ENCODE measurements at places on chromosomes 7 and 10.

DNA sequence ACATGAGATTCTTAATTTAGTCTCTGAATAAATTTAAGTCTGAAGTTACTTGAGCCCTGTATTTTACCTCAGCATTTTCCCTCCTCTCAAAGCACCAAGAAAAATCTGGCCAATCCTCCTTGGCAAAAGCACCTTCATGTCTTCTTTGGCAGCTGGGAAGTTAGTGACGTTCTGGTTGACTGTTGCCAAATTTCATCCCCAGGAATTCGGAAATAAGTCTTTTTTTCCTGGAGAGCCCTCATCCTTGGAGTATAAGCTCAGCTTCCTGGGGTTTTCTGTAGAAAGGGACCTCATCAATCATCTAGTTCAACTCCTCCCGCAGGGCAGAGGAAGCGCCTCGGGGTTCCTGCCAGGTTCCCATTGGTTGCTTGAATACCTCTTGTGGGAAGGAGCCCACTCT, 377.6 kb downstream of the PHTF2 start:
- DNase-seq, result no peak

DNA sequence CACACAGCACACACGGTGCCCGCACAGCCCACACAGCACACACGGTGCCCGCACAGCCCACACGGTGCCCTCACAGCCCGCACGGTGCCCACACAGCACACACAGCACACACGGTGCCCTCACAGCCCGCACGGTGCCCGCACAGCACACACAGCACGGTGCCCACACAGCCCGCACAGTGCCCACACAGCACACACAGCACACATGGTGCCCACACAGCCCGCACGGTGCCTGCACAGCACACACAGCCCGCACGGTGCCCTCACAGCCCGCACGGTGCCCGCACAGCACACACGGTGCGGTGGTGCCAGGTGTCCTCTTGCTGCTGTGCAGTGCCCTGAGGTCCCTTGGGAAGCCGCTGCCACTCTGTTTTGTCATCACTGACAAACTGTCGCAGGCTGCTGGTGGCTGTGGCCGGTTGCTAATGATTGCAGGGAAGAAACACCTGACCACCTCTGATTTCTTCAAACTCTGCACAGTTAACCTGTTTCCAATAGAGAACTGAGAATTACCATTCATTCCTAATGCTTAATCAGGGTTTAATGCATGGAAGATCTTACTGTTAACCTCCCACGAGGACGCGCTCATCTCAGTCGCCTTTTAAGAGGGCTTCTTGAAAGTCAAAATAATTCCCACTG, 66.9 kb downstream of the GLRX3 start:
- no peak for DNase-seq

- DNase-seq, result no peak
Observed at GRCh38 chr7:128855559-128855958, 7.1 kb upstream of the ATP6V1F start.

DNA sequence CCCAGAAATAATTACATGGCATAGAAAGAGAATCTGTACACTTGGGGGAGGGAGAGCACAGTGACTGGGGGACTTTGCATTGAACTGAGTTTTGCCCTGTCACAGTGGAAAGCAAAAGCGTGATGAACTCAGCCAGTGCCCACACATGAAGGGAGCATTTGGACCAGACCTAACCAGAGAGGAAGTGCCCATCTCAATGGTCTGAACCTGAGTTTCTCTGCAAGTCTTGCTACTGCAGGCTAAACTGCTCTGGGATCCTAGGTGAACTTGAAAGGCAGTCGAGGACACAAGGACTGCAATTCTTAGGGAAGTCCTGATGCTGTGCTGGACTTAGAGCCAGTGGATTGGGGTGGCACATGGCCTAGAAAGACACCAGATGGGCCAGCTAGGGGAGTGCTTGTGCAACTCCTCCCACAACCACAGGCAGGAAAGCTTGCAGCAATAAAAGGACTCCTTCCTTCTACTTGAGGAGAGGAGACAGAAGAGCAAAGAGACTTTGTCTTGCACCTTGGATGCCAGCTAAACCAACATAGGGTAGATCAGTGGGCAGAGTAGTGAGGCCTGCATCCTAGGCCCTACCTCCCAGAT, 259.0 kb downstream of the GRM8 start:
- DNase-seq, result no peak

GRCh38 chr7:29883462-29884398, 77.4 kb downstream of the WIPF3 start:
- peak; percentile 41 for DNase-seq

DNA sequence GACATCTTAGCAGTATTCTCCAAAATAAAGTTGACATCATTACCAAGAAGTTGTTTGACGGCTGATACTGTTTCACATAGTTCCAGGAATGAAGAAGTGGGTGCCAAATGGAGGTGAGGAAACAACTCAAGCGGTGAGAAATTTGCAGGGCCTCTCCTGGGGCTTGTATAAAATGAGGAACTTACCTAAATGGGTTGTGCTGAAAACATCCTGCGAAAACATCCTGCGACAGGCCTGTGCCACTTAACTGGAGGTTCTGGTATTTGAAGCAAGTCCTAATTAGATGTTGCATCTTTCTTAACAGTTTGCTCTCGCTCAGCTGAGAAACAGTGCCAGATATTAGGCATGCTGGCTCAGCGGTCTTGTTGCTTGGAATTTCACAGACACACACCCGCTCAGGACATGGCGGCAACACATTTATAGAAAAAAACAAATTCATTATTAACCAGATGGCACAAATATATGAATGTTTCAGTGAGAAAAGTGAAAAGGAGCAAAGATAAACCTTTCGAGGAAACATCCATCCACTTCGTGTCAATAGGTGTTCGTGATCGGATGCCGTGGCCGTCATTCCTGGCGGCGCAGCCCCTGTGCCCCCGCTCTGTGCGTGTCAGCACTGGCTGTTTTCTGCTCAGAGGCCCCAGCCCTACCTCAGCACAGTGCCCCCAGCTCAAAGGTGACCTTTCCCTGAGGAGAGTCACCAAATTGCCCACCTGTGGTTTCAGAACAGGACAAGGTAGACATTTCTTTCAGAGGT, 48.1 kb downstream of the CDC123 start:
- DNase-seq, result no peak

DNA sequence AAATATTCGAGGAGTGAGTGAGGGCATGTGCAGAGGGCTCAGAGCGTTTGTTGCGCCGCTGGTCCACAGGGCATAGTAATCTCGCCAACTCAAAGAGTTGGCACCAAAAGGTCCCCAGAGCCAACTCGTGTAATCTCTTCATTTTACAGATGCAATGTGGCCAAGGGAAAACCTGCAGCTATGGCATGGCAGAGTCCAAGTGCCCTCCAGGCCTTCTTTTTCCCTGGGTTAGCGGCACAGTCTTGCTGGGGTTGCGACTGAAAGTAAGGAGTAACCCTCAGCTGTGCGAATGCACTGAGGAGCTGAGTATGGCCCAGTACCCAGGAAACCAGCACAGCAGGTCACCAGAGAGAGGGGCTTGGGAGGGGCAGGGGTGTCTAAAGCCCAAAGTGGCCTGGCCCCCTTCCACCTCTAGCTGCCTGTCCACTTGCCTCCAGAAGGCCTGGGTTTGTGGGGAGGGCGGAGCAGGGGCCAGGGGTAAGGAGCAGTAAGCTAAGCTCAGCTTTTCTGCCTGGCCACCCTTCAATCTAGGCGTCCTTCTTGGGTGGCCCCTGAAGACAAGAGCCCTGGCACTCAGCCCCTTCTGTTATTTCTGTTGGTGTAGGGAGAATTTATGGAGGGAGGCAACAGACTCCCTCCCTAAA, 3.3 kb upstream of the GAD2 start:
- no peak for DNase-seq

GRCh38 chr7:75856536-75856935, 22.3 kb upstream of the RHBDD2 start:
- no peak for DNase-seq

DNA sequence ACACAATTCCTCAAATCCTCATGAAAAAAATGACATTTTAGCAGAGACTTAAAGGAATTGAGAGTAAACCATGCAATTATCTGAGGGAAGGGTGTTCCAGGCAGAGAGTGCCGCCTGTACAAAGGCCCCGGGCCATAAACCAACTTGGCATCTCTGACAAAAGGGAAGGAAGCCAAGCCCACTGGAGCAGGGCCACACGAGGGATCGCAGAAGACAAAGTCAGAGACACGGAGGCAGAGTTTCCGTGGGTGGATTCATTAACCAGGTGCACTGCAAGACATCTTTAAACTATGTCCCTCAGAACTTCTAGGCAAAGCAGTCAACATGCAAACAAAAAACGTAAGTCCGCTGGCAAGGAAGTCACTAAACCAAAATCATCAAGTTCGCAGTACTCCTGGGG, 92.0 kb downstream of the SFMBT2 start:
- no peak for DNase-seq

GRCh38 chr10:43607199-43607573, 948 bp downstream of the ZNF485 start:
- DNase-seq, result no peak

DNA sequence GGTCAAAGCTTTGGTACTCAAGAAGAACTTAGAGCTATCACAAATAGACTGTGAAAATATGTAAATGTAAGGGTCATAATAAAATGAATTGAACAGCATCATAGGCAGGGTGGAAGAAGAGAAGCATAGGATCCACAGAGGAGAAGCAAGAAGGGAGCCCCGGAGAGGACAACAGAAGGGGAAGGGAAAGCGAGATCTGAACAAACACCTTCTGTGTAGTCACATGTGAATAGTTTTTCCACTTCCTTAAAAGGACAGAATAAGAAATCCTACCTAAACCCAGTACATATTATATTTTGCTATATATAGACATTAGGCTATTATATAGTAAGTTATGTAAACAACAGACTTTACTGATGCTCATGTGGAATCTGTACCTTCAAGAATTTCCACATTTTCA, 160.2 kb downstream of the DKK1 start:
- no peak for DNase-seq

GRCh38 chr7:36390199-36391090, 783 bp downstream of the ANLN start:
- peak; percentile 79 for DNase-seq

GRCh38 chr7:50615519-50616080, 50.4 kb upstream of the DDC start:
- DNase-seq, result no peak

DNA sequence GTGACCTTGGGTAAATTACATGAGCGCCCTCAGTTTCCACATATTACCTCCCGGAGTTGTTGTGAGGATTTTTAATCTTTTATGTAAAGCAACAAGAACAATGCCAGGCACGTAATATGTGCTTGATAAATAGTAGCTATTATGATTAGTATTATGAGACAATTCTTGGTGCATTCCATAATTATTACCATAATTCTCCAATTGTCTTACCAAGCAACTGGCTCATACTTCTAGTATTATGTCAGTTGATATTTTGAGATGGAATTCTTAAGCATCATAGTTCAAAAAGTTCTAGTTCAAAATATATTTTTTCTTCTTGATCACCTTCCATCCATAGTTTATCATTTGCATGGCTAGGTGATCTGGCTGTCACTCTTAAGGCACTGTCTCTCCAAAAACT, 259.0 kb downstream of the BBS9 start:
- no peak for DNase-seq

DNA sequence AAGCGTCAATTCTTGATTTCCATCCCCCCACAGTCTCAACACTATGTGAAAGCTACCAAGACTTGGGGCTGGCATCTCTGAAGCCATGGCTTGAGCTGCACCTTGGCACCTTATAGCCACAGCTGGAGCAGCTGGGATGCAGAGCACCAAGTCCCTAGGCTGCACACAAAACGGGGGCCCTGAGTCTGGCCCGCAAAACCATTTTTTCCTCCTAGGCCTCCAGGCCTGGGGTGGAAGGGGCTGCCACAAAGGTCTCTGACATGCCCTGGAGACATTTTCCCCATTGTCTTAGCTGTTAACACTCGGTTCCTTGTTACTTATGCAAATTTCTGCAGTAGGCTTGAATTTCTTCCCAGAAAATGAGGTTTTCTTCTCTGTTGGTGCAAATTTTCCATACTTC, 89.8 kb upstream of the GNAI1 start:
- no peak for DNase-seq

DNA sequence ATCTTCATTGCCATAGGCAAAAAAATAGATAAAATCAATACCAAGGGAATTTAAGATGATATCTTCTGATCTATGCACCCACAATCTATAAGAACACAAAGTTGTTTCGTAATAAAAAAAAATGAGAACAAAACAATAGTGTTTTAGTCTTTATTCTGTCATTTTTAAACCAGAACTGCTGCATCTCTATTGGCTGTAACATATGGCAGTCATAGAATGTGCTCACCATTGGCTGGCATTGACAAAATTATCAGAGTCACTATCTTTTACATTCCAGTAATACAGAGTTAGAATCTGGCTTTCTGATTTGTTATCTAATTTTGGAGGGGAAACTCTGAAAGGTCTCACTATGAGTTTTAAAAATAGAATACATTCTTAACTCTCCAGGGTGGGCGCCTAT, 138.6 kb upstream of the CCDC6 start:
- DNase-seq, result no peak

GRCh38 chr7:2880874-2881533, 36.9 kb upstream of the GNA12 start:
- DNase-seq, result no peak

GRCh38 chr10:79981450-79982361, 32.8 kb upstream of the SFTPD start:
- peak; percentile 53 for DNase-seq

GRCh38 chr10:128943111-128943510, 523.9 kb upstream of the MGMT start:
- no peak for DNase-seq

DNA sequence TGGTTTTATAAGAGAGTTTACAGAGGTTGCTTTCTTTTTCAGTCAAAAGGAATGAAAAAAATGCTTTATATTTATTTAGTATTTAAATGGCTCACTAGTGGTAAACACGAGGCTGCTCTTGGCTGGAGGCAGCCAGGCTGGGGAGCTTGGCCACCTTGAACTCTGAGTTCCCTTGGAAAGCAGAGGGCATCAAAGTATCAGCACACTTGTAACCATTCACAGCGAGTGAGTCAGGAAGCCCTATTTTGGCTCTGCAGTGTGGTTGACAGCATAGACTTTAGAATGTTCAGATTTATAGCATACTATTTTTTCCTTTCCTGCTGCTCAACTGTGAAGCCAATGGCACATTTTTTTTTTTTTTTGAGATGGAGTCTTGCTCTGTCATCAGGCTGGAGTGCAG, 51.6 kb downstream of the CYCS start:
- no peak for DNase-seq

DNA sequence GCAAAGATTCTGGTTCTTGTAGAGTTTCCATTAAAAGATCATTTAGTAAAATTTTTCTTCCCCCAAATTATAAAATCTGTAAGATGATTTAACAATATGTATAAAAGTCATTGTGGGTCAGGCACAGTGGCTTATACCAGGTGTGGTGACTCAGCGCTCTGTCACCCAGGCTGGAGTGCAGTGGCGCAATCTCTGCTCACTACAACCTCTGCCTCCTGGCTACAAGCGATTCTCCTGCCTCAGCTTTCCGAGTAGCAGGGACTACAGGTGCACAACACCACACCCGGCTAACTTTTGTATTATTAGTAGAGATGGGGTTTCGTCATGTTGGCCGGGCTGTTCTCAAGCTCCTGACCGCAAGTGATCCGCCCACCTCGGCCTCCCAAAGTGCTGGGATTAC, 68.0 kb downstream of the SEPTIN14 start:
- no peak for DNase-seq

DNA sequence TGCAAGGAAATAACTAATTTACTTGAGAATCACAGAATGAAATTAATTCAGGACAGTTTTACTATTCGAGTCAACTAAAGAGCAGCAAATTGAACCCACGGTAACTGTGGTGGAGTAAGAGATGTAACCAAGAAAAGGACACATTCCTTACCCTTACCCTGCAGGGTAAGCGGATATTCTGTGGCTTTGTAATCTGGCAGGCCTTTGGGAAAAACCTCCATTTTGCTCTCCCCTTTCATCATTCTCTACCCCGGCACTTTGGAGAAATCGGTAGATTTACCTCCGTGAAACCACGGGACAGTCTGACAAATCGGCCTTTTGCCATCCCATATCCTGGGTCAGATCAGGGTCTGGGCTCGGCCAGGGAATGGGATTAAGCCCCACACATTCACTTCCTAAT, 18.4 kb downstream of the RCC1L start:
- DNase-seq, result no peak
